ENCODE measurements at places on chromosomes 3 and 15. TPM values are rescaled to one million over a fixed set of nuclear protein-coding genes. Genes with fewer than 3 reads are reported as not detected.

DNA sequence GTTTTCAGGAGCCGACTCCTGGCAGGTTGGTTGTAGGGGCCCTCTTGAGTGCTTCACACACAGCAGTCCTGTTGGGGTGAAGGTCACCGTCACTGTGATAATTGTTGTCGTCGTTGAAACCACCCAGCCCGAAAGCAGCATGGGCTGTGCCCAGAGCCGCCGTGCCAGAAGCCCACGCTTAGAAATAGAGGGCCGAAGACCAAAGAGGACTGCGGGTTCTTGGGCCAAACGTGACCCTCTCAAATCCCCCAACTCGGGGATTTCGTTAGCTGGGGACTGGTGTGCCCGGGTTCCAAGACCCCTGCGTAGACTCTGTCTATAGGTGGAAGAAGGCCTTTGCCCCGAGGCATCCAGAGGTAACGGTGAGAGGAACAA is 7.5 kb upstream of the ADAMTS17 start:
- no peak for DNase-seq
- no peaks in the 10 kb centered on the region for H3K27me3 ChIP-seq
- H3K36me3 ChIP-seq: no peaks in the 10 kb centered on the region
- no peak overlapping the region for H3K27ac ChIP-seq
- H3K4me1 ChIP-seq: no peaks in the 10 kb centered on the region

DNA sequence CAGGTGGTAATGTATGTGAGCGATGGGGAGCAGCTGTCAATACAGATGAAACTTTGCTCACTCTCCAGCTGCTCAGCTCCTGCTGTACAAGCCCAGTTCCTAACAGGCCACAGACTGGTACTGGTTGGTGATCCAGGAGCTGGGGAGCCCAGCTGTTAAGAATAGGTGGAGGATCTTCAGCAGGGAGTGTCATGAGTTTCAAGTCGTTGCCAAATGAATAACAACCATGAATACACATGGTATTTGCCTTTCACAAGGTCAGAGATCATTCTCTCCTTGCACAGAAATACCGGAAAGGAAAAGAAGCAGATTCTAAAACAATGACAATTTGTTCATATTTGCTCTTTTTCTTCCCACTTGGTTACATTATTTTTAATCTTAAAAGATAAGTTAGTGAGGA is 5.1 kb downstream of the PLSCR1 start:
- no peak overlapping the region for H3K27ac ChIP-seq
- H3K4me1 ChIP-seq: peaks cover 22% of the 10 kb centered on the region
- H3K4me3 ChIP-seq: no peak overlapping the region

DNA sequence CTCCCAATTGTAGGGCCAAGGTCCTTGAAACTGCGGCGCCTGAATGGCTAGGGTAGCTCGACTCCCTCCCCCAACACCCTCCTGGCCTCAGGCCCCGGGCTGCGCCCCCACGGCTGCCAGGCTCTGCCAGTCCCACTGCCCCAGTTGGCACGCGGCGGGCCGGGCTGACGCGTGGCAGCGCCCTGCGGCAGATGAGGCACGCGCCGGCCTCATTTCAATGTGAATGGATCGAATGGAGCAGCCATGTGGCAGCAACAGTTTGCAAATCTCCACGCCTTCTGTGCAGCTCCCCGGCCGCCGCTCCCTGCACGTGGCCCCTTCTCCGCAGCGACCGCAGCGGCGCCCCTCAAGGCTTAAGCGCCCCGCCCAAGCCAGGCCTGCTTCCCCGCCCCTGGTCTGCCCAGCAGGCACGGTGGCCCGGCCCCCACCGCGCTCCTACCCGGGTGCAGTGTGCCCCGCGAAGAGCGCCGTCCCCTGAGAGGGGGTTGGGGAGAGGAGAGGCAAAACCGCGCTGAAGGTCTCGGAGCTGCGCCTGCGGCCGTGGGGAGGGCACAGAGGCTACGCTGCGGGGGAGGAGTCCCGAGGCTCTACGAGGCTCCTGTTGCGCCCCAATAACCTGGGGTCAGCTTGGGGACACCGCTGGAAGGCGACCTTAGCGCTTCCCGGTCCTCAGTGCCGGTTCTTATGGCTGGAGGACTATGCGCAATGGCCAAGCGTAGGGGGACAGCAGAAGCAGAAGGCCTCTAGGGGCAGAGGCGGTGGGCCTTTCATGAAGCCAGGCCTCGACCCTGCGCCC is 3.1 kb upstream of the DLL4 start:
- peak overlapping the region; percentile 23 for H3K4me3 ChIP-seq
- DNase-seq: peak; percentile 68
- H3K27me3 ChIP-seq: peaks cover 62% of the 10 kb centered on the region
- no peaks in the 10 kb centered on the region for H3K36me3 ChIP-seq
- peaks cover 52% of the 10 kb centered on the region for H3K4me1 ChIP-seq

- H3K36me3 ChIP-seq: no peaks in the 10 kb centered on the region
- DNase-seq: peak; percentile 1
- no peaks in the 10 kb centered on the region for H3K4me1 ChIP-seq
- no peak overlapping the region for H3K27ac ChIP-seq
These were observed 134.9 kb downstream of the CACNA2D3 start for GRCh38 chr3:54257125-54257720.

The PARP15 gene
- total RNA-seq: not detected

Measured in A673 (cell line).